ENCODE measurements at places on chromosomes 12 and 14.
A peak's percentile ranks its signal among the peaks of the same experiment; 100 is the strongest.

DNA sequence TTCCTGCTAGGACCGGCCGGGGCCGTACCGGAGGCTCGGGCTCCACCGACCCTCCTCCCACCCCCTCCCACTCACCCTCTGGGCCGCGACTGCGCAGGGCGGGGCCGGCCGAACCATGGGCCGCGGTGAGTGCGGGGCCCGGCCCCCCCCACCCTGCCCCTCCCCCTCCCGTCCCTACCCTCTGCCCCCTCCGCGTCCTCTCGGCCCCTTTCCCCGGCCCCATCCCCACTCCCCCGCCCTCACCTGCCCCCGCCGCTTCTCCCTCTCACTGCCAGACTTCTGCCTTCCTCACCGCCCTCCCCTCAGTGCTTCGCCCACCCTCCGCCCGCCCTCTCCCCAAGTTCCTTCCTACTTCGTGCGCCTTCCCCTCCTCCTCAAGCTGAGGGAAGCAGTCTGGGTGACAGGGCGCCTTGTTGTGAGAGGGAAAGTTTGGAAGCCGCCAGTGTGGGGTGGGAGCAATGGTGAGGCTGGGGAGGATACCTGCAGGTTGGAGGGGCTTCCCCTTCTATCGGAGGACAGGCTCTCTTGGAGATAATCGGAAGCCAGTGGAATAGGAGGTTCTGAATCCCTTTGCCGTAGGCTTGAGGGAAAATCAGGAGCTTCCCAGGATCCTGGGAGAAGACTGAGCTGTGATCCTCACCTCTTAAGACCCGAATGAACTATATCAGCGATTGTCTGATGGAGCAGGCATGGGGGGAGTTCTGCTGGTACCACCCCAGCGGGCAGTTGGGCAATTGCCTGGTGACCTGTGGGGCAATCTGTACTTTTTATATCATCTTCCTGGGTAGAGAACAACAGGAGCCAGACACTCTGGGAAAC lies 472 bp downstream of the MBD6 start:
- DNase-seq: peak; percentile 81

GRCh38 chr12:7093892-7094291 lies 1.6 kb upstream of the C1R start:
- no peak for DNase-seq

- no peak for DNase-seq
Measured at GRCh38 chr12:123995023-123995748, 22.2 kb downstream of the ZNF664 start.

GRCh38 chr12:49646871-49647654 lies 23.7 kb downstream of the PRPF40B start:
- DNase-seq: no peak

GRCh38 chr12:38431921-38432320 lies 115.3 kb downstream of the ALG10B start:
- DNase-seq: no peak

- no peak for DNase-seq
Measured at GRCh38 chr14:87705439-87705896, 287.5 kb downstream of the GALC start.

- DNase-seq: peak; percentile 20
Measured at GRCh38 chr14:54025661-54026060, 69.0 kb upstream of the BMP4 start.

- DNase-seq: no peak
Measured at GRCh38 chr14:106507354-106507753, 981.0 kb downstream of the TMEM121 start.

GRCh38 chr12:70919597-70920035 lies 922 bp downstream of the PTPRR start:
- peak; percentile 43 for DNase-seq

DNA sequence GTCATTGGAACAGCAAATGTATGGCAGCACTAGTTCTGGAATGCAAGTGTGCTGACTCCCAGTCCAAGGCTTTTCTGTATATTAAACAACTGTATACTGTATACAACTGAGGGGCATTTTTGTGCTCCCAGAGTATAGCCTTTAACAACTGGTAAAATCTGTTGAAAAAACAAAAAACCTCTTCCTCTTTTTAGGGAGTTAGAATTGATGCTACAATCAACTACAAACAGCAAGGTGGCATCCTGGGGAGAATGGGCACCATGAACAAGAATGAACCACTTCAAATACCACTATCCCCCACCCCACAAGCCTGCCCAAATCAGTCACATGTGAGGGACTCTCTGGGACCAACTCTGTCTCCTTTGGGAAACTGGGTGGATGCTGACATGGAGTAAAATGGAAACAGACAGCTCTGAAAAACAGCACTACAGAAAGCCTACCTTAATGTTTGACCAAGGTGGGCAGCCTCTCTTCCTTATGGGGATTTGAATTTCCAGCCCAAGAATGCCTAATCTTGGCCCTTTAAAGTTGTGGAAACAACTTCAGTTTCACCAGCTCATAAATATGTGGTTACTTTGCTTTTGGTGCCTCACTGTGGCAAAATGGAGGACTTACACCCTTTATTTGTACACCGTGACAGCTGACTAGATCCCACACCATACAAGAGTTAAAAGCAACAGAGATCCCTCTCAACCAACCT lies 7.5 kb downstream of the VTI1B start:
- DNase-seq: peak; percentile 73

DNA sequence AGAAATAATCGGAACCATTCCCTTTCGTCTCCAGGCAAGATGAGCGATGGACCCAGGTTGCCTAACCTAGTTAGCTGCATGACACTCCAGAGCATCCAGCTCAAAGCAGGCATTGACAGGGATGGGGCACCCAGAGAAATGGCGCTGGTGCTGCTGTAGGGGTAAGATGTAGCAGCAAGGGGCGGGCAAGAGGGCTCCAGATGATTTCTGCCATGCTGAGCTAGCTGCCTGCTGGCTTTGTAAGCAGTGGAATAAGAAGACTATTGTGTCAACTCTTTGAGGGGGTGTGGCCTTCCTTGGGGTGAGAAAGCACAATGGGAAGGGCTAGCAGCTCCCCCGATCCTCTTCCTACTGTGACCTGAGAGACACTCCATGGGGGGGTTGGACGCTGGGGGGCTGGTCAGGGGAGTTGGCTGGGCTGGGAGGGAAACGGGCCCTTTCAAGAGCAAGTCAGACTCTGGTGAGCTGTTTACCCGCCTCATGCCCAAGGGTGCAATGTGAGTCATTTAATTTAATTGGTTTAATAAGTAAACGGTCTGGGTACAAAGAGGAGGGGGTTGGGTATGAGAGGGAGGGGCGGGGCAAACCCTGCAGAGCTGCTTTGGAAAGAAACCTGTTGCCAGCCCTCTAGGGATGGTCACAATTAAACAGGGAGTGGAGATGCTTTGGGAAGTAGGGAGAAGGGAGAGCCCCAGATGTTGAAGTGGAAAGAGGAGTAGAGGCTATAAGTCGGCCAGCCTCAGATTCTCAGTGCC lies 50.5 kb downstream of the B4GALNT3 start:
- DNase-seq: no peak

GRCh38 chr12:12717586-12718380 lies 615 bp downstream of the CDKN1B start:
- peak; percentile 12 for DNase-seq

GRCh38 chr12:10354071-10354470 lies 35.8 kb downstream of the KLRK1 start:
- no peak for DNase-seq

- no peak for DNase-seq
Measured at GRCh38 chr12:29818916-29819623, 35.3 kb upstream of the TMTC1 start.

DNA sequence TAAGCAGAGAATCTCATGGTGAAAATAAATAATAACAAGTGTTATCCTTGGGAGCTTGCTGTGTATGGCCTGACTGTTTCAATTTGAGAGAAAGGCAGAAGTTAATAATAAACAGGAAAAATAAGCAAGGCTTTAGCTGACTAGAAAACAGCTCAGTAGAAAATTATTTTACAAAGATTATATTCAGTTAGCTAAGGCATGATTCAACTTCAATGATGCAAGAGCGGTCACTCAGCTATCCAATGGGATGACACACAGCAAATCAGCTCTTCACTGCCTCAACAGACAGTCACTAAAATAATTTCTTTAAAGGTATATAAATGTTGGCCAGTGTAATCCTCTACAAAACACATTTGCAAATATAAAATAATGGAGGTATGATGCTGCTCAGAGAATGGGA lies 18.6 kb downstream of the GSTZ1 start:
- no peak for DNase-seq

GRCh38 chr14:64848239-64848638 lies 31.5 kb downstream of the SPTB start:
- no peak for DNase-seq

DNA sequence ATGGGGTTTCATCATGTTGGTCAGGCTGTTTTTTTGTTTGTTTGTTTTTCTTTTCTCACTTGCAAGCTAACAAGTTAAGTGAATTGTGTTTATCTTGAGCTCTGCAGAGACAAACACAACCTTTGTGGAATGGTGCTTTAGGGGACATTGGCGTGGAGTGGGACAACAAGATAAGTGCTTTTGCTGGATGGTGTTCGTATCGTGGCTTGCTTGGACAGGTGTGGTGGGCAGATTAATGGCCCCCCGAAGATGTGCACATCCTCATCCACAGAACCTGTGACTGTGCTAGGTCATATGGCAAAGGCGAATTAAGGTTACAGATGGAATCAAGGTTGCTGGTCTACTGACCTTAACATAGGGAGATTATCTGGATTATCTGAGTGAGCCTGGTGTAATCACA lies 7.0 kb downstream of the MLXIP start:
- no peak for DNase-seq
